ENCODE measurements at places on chromosomes 1 and 21.

DNA sequence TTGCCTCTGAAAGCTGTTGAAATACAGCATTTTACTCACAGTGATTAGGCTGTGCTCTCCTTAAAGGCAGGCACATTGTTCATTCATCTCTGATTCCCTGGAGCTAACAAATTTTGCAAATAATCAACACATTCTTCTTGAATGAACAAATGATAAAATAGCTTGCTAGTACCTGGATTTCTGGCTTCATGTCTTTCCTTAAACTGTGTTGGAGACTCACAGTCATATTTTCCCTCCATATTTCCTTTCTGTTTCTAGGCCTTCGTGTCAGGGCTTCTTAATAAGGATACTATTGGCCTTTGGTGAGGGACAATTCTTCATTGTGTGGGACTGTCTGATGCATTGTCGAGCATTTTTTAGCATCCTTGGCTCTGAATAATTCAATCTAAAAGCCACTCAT is 9.7 kb downstream of the HSD11B1 start:
- DNase-seq = no peak

DNA sequence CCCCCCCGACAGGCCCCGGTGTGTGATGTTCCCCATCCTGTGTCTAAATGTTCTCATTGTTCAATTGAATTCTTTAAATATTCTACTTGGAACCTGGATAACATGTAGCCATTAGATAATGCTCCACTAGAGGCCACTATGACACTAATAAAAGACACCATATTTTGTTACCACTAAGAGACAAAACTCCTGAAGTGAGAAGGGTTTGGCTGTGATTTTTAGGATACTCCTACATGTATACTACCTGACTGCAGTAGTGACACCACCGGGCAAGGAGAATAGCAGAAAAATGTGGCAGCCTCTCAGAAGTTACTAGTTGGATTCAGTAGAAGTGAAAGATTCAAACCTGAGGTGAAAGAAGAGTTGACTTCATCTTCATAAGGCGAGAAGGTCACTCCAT is 36.0 kb downstream of the F5 start:
- no peak for DNase-seq

DNA sequence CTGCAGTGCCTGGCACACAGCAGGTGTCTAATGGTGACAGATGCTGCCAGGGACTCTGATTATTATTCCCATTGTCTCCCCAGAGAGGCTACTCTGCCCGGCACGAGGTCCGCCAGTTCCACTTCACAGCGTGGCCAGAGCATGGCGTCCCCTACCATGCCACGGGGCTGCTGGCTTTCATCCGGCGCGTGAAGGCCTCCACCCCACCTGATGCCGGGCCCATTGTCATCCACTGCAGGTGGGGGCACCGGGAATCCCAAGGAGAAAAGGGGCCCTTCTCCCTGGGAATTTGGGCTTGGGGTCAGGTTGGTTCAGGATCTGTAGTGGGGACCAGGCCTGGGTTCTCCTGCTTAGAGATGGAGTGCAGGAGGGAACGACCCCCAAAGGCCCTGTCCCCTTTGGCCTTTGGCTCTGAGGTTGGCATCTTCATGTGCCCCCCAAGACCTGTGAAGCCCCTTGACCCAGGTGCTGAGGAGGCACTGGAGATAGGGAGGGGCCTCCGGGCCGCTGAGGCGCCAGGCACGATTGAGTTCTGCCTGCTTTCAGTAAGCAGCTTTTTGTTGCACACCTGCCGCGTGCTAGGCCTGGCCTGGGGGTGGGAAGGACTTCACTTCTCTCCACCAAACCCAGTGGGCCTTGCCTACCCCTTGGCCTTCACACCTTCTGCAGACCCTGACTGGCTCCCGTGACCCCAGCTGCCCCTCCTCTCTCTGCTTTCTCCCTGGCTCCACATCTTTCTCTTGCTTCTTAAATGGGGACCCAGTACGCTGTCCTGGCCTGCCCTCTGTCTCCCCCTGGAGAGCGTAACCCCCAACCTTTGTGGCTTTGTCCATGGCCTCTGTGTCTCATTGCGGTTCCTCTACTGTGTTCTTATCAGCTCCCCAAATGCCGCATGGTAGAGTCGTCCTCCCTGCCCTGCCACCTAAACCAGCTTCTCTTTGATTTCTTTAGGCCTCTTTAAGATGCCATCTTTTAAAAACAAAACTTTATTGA is 76.4 kb downstream of the PTPRU start:
- no peak for DNase-seq

- no peak for DNase-seq
These were observed 13.2 kb downstream of the TMEM269 start for GRCh38 chr1:42797979-42798378.

DNA sequence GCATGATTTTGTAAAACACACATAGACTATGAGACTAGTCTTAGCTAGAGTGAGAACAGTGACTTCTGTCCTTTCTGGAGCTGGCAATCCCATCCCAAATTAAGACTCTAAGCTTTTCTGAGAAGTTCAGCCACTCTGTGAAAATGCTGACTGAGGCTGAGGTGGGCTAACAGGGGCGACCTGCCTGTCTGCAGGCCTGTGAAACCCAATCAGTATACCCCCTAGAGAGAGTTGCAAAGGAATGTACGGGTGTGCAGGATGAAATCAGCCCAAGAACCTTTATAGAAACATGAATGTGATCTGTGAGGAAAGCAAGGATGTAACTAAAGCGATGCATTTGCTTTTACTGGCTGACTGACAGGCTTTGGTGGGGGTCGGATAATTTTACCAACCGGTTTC is 16.0 kb upstream of the TBX15 start:
- peak; percentile 5 for DNase-seq

GRCh38 chr21:45320261-45321025 is 32.7 kb upstream of the POFUT2 start:
- no peak for DNase-seq

DNA sequence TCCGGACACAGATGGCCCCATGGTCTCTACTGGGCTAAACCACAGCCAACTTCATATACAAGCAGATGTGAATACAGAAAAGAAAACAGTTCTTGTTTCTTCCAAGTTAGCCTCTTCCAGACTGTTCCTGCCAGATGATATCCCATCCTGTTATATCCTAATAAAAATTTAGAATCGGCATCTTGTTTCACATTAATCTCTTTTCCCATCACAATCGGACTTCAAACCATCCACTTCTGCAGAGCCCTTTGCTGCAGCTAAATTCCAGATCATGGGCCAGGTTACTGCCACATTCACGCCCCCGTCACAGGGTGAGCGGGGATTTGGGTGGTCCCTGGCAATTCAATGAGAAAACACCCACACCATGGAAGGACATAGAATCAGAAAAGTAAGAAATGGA is 57.2 kb downstream of the NPHP4 start:
- DNase-seq = no peak

DNA sequence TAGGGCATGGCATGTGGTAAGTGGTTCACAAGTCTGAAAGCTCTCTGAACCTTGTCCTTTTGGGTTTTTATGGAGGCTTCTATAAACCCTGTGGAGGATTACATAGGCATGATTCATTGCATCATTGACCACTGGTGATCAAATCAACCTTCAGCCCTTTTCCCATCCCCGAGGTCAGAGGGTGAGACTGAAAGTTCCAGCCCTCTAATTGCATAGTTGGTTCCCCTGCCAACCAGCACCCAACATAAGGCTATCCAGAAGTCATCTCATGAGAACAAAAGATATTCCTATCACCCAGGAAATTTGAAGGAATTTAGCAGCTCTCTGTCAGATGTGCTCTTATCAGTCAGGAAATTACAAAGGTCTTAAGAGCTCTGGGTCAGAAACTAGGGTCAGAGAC is 89.5 kb upstream of the ARTN start:
- no peak for DNase-seq

DNA sequence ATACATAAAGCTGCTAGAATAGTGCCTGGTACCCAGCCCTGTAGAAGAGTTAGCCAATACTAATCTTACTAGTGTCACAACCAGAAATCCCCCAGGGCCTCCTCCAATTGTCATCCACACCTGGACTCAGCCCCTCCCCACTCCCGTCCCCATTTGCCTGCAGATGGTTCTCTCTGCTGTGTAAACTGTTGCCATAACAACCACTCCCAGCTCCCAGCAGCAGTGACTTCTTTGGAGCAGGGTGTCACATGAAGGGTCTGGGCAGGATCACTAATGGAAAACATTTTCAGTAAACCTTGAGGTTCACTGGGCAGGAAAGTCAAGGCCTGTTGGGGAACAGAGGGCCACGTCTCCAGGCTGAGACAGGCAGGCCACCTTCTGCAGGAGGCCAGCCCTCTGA is 126.0 kb upstream of the IPO9 start:
- DNase-seq = no peak

DNA sequence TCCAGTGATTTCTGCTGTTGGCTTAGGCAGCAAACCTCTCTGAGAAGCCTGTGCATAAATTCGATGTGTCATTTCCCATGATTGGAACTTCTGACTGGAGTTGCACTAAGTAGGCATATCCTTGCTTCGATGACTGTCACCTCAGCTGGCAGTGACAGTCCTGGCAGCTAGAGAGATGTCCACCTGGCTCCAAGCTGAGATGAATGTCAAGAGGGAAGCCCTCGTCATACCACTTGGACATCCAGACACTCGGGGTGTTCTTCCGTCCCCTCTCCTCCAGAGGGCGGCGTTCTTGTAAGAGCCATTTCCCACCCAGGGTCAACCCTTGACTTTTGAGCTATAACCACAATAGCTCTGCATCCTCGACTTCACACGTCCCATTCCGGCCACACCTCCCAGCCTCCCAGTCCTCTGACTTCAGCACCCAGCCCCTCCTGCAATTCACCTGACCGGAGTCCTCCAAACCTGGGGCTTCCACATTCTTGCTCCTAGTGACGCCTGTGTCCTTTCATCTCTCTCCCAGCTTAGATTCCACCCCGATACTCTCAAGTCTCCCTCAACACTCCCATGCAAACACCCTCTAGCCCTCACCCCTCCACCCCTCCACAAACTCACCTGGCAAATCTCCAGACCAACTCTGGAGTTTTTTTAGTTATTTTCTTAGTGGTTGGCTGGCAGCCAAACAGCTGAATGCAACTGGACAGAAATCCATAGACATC is 17.3 kb downstream of the CA6 start:
- no peak for DNase-seq

DNA sequence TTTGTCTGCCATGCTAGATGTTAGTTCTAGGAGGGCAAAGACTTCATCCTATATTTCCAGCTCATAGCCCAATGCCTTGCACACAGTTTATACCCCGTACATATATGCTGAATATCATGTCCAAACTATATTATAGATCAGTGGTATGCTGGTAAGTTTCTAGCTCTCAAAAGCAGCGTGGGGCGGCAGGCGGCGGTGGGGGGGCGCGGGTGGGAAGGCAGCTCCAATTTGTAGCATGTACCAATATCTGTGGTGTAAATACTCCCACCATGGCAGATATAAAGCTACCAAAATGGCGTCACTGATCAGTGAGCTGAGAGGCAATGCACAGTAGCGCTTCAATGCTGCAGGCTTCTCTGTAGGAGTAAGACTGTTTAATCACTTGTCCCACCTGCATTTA is 77.1 kb downstream of the PATJ start:
- DNase-seq = no peak

GRCh38 chr1:109906160-109906838 is 4.3 kb upstream of the CSF1 start:
- no peak for DNase-seq

DNA sequence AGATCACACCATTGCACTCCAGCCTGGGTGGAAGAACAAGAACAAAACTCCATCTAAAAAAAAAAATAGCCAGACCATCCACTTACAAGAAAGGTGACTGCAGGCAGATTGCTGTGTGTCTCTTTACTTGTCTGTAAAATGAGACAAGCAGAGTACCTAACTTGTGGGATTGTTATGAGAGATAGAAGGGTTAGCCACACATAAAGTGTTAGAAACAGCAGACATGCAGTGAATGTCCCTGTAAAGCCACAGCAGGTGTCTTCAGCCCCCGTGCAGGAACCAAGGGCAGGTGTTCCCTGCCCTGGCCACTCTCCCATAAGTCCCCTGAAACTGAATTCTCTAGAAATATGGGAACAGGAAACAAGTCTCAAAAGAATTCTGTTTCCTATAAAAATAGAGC is 40.8 kb upstream of the EFHD2 start:
- DNase-seq = no peak
